ENCODE measurements at places on chromosomes 4 and X. TPM values are rescaled to one million over a fixed set of nuclear protein-coding genes. Genes with fewer than 3 reads are reported as not detected.

GRCh38 chr4:97530676-97531075 lies 612.6 kb downstream of the STPG2 start:
- no peak overlapping the region for H3K27ac ChIP-seq
- no peaks in the 10 kb centered on the region for H3K27me3 ChIP-seq
- no peaks in the 10 kb centered on the region for H3K4me1 ChIP-seq

GRCh38 chrX:118631586-118631985 lies 95.8 kb upstream of the IL13RA1 start:
- H3K4me1 ChIP-seq = no peaks in the 10 kb centered on the region
- H3K4me3 ChIP-seq = no peak overlapping the region
- H3K27ac ChIP-seq = no peak overlapping the region

- no peak overlapping the region for H3K27ac ChIP-seq
- no peaks in the 10 kb centered on the region for H3K36me3 ChIP-seq
- no peaks in the 10 kb centered on the region for H3K4me1 ChIP-seq
- DNase-seq = no peak
- no peaks in the 10 kb centered on the region for H3K27me3 ChIP-seq
Measured at GRCh38 chr4:3336382-3337356, 43.8 kb downstream of the RGS12 start.

- no peak overlapping the region for H3K4me3 ChIP-seq
- no peaks in the 10 kb centered on the region for H3K36me3 ChIP-seq
- H3K27ac ChIP-seq = no peak overlapping the region
- H3K4me1 ChIP-seq = no peaks in the 10 kb centered on the region
- no peak for DNase-seq
Measured at GRCh38 chrX:13371186-13371585, 51.3 kb upstream of the ATXN3L start.

DNA sequence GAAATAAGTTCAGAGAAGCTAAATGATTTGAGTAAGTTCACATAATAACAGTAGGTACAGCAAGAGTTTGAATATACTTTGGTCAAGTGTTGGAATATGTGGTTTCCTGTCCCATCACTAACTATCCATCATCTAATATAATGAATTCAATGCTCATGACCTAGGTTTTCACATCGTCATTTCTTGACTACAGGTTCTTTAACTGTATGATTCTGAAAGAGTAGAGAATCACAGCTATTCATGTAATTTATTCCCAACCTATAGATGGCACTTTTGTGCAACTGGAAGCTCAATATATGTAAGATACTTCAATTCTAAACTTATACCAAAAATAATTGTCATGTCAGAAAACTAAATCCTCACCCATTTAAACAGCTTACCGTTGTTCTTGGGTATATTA lies 53.1 kb downstream of the TIGD2 start:
- H3K4me1 ChIP-seq = no peaks in the 10 kb centered on the region
- H3K27me3 ChIP-seq = peaks cover 4% of the 10 kb centered on the region
- no peak for DNase-seq
- H3K27ac ChIP-seq = no peak overlapping the region
- H3K36me3 ChIP-seq = no peaks in the 10 kb centered on the region
- no peak overlapping the region for H3K4me3 ChIP-seq

DNA sequence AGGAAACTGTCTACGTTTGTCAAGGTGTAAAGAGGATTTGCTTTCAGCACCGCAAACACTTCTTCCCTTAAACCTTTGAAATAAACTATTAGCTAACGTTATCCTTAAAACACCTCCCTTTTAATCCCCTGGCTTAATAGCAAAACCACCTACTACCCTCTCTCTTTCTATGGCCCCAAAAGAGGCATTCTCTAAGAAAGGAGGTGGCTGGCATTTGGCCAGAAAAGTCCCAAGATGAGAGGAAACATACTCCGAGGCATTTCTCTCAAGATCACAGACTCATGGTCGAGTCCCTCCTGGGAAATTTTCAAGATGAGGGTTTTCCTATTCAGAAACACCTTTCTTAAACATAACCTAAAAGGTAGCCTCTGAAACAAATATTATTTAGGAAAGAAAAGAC lies 60.6 kb upstream of the VCX3B start:
- no peaks in the 10 kb centered on the region for H3K4me1 ChIP-seq
- no peak for DNase-seq
- H3K4me3 ChIP-seq = no peak overlapping the region

DNA sequence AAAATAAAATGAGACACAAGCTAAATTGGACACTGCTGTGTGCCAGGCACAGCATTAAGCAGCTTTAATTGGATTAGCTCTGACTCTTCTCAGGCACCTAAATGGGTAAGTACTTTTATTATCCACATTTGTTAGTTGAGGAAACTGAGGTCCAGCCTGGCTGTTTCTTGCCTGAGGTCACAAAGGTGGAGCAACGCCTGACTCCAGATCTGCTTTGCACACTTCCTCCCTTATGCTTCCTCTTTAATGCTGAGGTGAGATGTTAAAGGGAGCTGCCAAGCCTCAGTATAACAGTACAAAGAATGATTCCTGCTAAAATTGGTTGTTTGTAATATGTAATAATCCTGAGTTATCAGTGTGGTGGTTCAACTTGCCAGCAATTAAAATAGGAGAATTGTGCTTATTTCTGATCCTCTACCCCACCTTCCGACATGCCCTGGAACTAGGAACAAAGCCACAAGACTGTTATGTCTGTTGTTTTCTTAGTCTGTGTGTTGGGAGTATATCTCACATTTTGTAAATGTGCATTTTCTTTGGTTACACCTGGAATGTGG lies 74.4 kb downstream of the AFF1 start:
- no peaks in the 10 kb centered on the region for H3K27me3 ChIP-seq
- H3K27ac ChIP-seq = no peak overlapping the region
- H3K4me3 ChIP-seq = no peak overlapping the region

SH2D1A gene
- total RNA-seq = 39.6 TPM

DNA sequence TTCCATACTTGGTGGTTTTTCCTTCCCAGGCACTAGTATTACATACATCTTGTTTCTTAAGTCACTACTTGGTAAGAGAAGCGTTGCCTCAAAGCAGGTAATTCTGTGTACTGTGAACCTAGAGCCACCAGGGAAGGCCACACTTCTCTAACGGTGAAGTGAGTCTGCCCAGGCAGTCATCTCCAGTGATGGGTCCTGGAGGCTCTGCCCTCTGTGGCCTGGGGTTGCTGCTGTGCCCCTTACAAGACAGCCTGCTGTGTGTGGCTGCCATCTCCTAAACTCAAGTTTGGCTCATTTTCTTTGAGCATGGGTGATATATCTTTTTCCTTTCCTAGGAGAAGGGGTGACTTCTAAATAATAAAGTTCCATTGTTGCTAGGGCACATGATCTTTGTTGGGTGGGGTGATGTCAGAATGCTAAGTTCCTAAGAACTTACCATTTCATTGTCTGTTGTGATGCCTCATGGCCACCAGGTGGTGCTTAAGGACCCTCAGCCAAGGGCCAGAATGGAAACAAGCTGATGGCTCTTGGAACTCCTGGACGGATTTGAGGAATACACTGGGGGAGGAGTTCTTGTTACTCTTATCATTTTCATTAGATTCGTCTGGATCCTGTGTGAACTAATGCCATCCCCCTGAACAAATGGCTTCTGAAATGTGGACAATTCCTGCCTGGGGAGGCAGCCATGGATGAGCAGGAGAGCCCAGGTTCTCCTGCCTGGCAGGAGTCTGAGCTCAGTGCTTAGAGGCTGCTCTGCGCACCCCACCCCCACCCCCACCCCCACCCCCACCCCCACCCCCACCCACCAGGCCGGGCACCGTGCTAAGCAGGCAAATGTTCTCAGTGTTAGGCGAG lies 41.1 kb upstream of the WDR1 start:
- H3K4me3 ChIP-seq = no peak overlapping the region
- H3K36me3 ChIP-seq = no peaks in the 10 kb centered on the region

- no peak for DNase-seq
- H3K27me3 ChIP-seq = no peaks in the 10 kb centered on the region
- H3K36me3 ChIP-seq = no peaks in the 10 kb centered on the region
- H3K4me3 ChIP-seq = no peak overlapping the region
- H3K27ac ChIP-seq = no peak overlapping the region
Measured at GRCh38 chr4:6110681-6111353, 89.5 kb downstream of the JAKMIP1 start.

- H3K27me3 ChIP-seq = no peaks in the 10 kb centered on the region
- H3K4me3 ChIP-seq = no peak overlapping the region
- H3K27ac ChIP-seq = no peak overlapping the region
- no peaks in the 10 kb centered on the region for H3K4me1 ChIP-seq
Measured at GRCh38 chrX:100424012-100424411, 13.9 kb upstream of the PCDH19 start.

GRCh38 chr4:42995343-42995944 lies 102.9 kb downstream of the GRXCR1 start:
- H3K27ac ChIP-seq = no peak overlapping the region
- H3K36me3 ChIP-seq = no peaks in the 10 kb centered on the region
- H3K4me1 ChIP-seq = no peaks in the 10 kb centered on the region
- no peaks in the 10 kb centered on the region for H3K27me3 ChIP-seq

GRCh38 chr4:156497486-156497885 lies 474.1 kb downstream of the PDGFC start:
- H3K36me3 ChIP-seq = no peaks in the 10 kb centered on the region
- H3K4me1 ChIP-seq = no peaks in the 10 kb centered on the region
- DNase-seq = no peak
- no peak overlapping the region for H3K4me3 ChIP-seq
- H3K27me3 ChIP-seq = no peaks in the 10 kb centered on the region

- peaks cover 4% of the 10 kb centered on the region for H3K4me1 ChIP-seq
- H3K4me3 ChIP-seq = no peak within 1 kb of the TSS
- H3K36me3 ChIP-seq = no peaks in the 10 kb centered on the region
- H3K27me3 ChIP-seq = peaks cover 59% of the 10 kb centered on the region
Measured at GRCh38 chr4:74932832-74933561, at the start of gene PARM1. TSS of gene PARM1 (plus strand) at chr4:74933116. CDS start at chr4:74933328, 212 bp downstream.

SHROOM3 gene
- not detected for total RNA-seq

GRCh38 chr4:52058275-52058674 lies 7.2 kb downstream of the SPATA18 start:
- H3K4me1 ChIP-seq = no peaks in the 10 kb centered on the region
- H3K36me3 ChIP-seq = no peaks in the 10 kb centered on the region
- no peak overlapping the region for H3K4me3 ChIP-seq
- peaks cover 2% of the 10 kb centered on the region for H3K27me3 ChIP-seq
- H3K27ac ChIP-seq = no peak overlapping the region

DNA sequence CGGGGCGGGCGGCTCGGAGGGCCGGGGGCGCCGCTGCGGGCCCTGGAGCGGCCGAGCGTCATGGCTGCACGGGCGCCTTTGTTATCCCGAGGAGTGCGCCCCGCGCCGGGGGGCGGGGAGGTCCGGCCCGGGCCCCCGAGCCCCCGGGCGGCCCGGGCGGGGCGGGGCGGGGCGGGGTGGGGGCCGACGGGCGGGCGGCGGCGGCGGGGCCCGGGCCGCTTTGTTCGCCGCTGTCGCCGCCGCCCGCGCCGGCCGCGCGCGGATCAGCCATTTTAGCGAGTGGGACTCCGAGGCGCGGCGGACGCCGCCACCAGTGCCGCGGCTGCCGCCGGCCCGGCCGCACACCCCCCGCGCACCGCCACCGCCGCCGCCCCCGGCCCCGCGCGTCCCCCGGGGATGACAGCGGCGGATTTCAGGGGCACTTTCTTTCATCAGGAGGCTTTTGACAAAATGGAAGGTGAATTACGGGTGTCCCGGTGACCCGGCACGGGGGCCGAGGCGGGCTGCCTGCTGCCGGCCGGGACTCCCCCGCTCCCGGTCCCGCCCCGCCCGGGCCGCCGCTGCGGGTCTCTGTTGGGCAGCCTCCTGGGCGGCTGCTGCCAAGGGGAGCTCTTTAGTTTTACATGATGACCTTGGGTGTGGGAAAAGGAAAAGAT lies 1.2 kb downstream of the HMGB3 start:
- H3K36me3 ChIP-seq = no peaks in the 10 kb centered on the region
- peaks cover 14% of the 10 kb centered on the region for H3K4me1 ChIP-seq
- peak overlapping the region; percentile 40 for H3K4me3 ChIP-seq
- H3K27ac ChIP-seq = no peak overlapping the region

DNA sequence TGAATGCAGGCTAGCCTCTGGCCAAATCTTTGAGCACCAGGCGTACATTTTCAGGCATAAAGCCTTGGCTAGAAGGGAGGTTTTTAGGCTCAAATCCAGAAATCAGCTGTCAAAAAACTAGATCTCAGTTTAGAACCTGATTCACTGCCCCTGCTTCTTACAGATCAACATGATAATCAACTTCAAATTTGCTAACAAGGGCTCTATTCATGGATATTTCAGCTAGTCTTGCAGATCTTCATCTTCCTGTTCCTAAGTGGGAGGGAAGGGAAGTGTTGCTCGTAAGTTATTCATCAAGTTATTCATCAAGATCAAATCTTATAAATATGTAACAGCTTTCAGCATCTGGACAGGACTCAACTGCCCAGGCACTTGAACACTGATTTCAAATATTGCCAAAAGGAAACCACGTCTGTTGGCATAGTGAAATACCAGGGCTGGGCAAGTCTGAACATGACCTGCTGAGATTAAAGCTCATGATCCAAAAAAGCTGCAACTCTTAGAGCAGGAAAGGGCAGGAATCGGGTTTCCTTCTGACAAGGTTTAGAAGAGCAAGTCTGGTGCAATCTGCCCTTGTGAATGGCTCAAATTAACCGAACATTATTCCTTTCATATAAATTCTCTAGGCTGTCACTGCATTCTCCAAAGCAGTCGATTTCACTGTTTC lies 200.3 kb downstream of the PDGFC start:
- H3K27ac ChIP-seq = no peak overlapping the region
- H3K27me3 ChIP-seq = no peaks in the 10 kb centered on the region
- H3K4me3 ChIP-seq = no peak overlapping the region
- DNase-seq = no peak
- H3K36me3 ChIP-seq = no peaks in the 10 kb centered on the region

DNA sequence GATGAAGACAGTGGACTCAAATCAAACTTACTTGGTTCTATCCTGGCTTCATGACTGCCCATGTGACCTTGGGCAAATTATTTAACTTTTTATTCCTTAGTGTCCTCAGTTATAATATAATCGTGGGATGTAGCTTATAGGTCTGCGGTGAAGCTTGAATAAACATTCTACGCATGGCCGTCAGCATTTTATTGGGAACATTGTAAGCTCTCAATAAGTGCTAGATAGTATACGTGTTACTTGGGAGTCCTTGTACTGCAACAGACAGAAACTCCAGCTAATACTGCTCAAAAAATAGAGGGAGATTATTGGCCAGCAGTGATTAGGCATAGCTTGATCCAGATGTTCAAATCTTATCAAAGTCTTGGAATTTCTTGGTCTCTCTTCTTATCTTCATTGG lies 104.8 kb downstream of the SYTL5 start:
- H3K36me3 ChIP-seq = no peaks in the 10 kb centered on the region
- no peak for DNase-seq
- H3K27me3 ChIP-seq = no peaks in the 10 kb centered on the region
- H3K4me1 ChIP-seq = no peaks in the 10 kb centered on the region
- H3K4me3 ChIP-seq = no peak overlapping the region
- no peak overlapping the region for H3K27ac ChIP-seq

HSFX4 gene
- not detected for total RNA-seq

- H3K27me3 ChIP-seq = no peaks in the 10 kb centered on the region
- H3K4me1 ChIP-seq = no peaks in the 10 kb centered on the region
- DNase-seq = no peak
- H3K36me3 ChIP-seq = no peaks in the 10 kb centered on the region
Measured at GRCh38 chr4:105741548-105741947, 33.0 kb downstream of the GSTCD start.

GAGE12J gene
- total RNA-seq = not detected

- H3K27ac ChIP-seq = no peak overlapping the region
- H3K4me3 ChIP-seq = no peak overlapping the region
- no peak for DNase-seq
- peaks cover 24% of the 10 kb centered on the region for H3K36me3 ChIP-seq
Measured at GRCh38 chrX:19555683-19556082, 40.4 kb upstream of the MAP3K15 start.

- no peak overlapping the region for H3K4me3 ChIP-seq
- H3K27me3 ChIP-seq = no peaks in the 10 kb centered on the region
- no peaks in the 10 kb centered on the region for H3K36me3 ChIP-seq
- no peak overlapping the region for H3K27ac ChIP-seq
- no peaks in the 10 kb centered on the region for H3K4me1 ChIP-seq
- no peak for DNase-seq
Measured at GRCh38 chr4:189121336-189121735, 819.3 kb upstream of the FRG1 start.

GRCh38 chr4:48127682-48128404 lies 6.2 kb downstream of the TXK start:
- H3K27me3 ChIP-seq = no peaks in the 10 kb centered on the region
- H3K4me3 ChIP-seq = peak overlapping the region; percentile 33

Measured in CD4-positive, alpha-beta T cell (primary cell).